Fibroblast of skin of left biceps (primary cell): ENCODE measurements at places on chromosomes 13 and 19.

DNA sequence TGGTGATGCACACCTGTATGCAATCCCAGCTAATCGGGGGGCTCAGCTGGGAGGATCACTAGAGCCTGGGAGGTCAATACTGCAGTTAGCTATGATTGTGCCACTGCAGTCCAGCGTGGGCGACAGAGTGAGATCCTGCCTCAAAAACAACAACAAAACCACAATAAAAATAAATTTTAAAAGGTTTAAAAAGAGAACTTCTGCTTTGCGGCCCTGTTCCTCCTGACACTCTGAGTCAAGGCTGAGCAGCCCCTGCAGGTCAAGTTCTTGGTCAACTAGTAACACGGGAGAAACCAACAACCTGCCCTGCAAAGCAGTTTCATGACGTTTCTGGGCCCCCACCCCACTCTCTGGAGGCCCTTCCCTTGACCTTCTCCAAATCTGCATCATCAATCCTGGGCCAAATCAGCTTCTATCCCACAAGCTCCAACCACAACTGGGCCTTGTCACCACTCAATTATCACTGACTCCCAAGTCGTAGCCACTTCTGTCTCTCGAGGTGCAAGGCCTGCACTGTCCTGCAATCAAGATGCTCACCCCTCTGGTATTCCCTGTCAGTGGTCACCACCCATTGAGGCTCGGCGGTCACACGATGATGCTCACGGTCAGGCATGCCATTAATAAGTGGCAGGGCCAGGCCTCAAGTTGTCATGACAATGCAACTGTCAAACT lies 7.5 kb downstream of the ELAVL1 start:
- DNase-seq: no peak

DNA sequence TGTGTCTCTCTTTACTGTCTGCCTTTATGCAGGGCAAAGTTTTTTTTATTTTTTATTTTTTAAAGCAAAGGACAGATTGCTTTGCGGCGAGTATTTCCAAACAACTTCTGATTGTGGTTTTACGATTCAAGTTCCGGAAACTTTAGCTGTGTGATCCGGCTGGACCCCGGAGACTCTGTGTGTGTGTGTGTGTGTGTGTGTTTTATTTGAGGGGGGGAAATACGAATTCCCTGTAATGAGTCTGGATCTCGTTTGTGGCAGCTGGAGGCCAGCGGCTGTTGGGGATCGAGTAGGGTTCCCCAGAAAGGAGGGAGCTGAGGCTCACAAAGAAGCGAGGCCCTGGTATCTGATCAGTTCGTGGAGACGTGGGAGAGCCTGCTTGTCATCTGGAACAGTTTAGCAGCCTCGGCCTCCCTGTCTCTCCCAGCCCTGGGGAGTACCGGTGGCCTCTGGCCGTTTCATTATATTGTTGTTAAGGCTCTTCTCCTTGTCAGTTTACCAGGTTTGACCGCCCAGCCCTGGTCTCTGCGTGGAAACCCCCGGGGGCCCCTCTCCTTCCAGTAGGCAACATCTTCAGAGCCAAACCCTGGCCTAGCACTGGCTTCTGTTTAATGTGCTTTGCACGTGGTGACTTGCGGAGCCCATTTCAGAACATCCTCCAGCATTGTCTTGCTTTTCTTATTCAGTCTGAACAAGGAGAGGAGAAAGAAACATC lies 1.3 kb downstream of the FARP1 start:
- peak; percentile 20 for DNase-seq

DNA sequence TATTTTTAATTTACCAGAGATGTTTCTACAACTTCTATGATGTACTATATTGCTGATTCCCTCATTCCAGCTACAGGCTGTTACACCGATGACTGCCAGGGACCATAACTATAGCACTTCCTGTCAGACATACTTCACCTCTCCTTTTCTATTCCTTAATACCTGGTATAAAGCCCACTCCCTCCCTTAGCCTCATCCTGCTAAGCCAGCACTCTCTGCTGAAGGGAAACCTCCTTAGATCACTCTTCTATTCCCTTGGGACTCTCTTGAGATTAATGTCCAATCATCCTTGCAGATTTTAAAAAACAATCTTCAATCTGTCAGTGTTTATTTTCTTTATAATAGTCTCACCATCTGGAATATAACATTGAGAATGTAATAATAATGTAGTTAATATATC lies 127.9 kb downstream of the DIAPH3 start:
- DNase-seq: no peak

DNA sequence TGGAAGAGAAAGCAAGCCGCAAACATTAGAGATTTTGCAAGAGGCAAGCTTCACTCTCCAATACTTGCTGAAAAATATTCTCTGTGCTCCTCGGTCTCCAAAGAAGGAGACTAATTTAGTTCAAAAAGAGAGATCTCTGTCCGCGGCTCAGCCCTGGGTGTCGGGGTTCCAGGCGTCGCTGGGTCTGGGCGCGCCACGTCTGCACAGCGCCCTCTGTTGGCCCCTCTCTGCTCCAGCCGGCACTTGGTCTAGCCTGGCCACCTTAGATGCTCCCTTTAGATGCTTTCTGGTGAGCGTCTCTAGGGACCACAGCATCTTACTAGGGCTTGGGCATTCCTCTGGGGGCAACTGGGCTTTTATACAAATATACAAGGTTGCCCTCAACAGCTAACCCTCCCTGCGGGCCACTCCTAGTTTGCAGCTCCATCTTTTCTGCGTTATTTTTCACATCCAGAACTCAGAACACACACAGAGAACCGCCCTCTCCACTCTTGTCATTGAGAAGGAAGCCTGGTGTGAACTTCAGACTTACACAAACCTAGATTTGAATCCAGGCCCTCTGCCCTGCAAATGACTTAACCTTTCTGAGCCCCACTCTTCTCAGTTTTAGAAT lies 78.3 kb downstream of the CYSLTR2 start:
- DNase-seq: no peak

DNA sequence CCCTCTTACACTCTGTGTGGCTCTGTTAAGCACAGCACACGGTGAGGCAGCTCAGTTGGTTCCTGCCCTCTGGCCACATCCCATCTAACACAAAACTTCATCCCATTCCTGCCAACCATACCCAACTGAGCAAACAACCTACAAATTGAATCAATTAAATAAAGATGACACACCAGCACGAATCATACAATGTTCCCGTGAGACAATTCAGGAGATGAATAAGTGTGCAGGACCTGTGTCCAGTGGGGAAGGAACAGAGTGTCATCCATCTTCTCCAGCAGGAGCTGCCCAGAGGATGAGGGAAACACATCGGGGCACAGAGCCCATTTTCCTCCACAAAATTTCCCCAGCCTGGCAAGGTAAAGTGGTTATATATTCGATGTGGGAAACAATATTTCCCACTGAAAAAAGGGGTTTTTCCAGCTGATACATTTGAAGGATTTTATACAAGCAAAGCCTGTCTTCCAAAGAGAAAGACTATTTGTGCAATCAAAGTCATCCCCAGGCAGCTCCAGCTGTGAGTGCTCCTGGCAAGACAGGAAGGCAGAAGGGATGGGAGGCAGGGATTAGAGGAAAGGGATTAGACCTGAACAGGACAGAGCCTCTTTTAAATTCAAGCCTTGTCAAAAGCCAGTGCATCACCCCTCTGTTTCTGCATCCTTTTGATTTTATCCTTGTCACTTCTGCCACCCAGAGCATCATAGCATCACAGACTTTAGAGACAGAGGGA lies 240.2 kb downstream of the LHFPL6 start:
- no peak for DNase-seq

GRCh38 chr13:89930861-89931260 lies 1416.6 kb upstream of the MIR17HG start:
- no peak for DNase-seq

DNA sequence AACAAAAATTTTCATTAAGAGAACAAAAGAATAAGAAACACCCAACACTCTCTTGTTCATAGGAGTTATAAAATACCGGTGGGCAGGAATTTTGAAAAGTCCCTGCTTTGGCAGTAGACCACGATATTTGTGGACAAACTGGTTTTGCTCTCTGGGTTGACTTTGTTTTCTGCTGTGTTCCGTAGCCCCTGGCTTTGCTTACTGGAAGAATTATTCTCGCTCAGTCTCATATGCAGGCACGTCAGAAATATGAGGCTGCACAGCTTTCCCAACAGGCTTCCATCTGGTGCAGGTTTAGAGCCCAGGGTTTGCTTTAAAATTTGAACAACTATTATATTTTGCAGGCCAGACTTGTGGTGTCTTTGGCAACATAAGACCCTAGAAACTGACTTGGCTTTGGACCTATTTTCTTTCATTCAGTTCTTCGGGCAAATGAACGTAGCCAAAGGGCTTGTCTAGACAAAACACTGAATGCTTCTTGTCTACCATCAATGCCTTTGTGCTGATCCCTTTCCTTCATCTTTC lies 2012.6 kb downstream of the PCDH9 start:
- DNase-seq: no peak

DNA sequence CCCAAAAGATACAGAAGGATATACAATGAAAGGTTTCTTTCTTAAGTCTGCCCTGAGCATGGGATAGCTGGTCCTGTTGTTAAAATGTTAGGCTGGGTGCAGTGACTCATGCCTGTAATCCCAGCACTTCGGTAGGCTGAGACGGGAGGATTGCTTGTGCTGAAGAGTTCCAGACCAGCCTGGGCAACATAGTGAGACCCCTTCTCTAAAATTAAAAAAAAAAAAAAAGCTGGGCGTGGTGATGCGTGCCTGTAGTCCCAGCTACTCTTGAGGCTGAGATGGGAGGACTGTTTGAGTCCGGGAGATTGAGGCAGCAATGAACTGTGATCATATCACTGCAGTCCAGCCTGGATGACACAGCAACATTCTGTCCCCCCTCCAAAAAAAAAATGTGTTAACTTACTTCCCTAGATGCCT lies 52.5 kb upstream of the SHKBP1 start:
- DNase-seq: no peak

DNA sequence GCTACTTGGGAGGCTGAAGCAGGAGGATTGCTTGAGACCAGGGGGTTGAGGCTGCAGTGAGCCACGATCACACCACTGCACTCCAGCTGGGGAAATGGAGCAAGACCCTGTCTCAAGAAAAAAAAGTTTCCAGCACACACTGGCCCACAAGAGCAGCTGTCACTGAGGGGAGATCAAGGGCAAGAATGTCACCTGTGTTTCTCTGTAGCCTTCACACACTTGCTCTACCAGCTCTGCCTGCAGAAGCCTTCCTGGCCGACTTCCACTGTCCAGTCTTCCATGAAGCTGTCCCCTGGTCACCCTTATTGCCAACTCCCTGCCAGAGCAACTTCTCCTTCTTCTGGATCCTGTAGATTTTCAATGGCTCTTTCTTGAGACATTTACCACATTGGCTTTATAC lies 158.0 kb downstream of the KCTD15 start:
- DNase-seq: no peak

GRCh38 chr13:84606616-84607015 lies 724.3 kb upstream of the SLITRK1 start:
- no peak for DNase-seq

DNA sequence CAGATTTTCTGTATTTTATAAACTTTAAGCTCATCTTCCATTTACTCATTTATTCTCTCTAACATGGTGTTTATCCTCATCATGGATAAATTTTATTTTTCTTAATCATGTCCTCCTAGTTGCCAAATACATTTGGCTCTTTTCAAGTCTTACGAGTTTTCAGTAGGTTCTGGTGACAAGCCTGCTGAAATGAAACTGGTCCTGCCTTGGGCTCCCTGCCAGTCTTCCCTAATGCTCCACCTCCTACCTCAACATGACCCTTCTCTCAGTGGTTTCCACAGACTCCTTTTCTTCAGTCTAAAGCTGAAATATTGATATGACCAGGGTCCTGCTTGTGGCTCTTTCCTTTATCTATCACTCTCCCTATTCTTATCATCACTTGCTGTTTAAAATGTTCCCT lies 81.2 kb downstream of the TRPC4 start:
- no peak for DNase-seq

DNA sequence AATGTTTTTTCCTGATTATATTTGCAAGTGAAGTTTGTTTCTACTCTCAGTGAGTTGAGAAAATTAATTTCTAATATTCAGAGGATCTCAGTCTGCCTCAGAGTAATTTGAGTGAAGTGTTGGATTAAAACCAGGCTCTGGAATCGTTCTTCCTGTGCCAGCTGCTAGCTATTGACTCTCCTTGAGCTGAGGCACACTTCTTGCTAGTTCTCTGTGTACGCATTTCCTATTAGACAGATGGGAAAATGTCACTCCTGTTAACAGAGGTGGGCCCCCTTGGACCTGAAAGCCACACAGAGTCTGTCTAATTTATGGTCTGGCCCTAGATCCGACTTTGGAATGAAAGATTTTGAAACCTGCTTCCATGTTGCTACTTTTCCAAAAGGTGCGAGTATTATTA lies 107.6 kb upstream of the RNF113B start:
- no peak for DNase-seq

- peak; percentile 65 for DNase-seq
Observed at GRCh38 chr19:9538183-9539058, at the start of gene ZNF426. Gene ZNF426 (minus strand): TSS chr19:9538645. CDS start chr19:9536232, 2,413 bp downstream.

DNA sequence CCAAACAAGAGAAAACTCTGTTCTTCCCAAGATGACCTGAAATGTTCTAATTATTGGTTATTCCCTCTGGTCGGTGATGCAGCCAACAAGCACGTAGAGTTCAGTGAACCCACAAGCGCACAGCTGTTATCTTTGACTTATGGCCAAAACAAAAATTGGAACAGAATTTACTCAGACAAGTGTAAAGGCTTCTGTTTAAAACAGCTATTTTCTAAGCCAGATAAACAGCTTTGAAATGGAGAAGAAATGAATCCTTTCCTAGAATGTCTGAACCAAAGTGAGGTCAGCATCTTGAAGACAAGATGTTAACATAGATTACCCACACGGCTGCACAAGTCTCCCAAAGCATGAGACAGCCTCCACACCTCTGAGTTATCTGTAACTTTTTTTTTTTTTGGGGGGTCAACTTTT lies 669.2 kb downstream of the DIAPH3 start:
- peak; percentile 38 for DNase-seq

GRCh38 chr19:48539503-48540096 lies 12.4 kb upstream of the SULT2B1 start:
- DNase-seq: no peak

GRCh38 chr19:47729799-47730520 lies 15.4 kb upstream of the NOP53 start:
- no peak for DNase-seq

DNA sequence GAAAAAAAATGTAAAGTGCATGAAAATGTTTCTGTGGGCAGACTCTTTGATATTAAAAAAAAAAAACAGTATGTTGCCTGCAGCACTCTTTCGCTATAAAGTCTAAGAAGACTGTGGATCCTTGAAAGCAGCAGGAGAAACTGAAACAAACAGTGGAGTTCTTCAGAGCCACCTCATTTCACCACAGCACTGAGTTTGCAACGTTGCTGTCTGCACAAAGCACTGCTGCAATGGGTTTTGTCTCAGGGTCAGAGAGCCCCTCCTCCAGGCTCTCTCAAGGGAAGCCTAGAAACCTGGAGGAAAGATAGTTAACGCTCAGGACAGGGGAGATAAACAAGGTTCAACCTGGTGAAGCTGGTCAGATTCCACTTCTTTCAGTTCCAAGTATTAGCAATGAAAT lies 248.7 kb downstream of the EFNB2 start:
- DNase-seq: no peak

DNA sequence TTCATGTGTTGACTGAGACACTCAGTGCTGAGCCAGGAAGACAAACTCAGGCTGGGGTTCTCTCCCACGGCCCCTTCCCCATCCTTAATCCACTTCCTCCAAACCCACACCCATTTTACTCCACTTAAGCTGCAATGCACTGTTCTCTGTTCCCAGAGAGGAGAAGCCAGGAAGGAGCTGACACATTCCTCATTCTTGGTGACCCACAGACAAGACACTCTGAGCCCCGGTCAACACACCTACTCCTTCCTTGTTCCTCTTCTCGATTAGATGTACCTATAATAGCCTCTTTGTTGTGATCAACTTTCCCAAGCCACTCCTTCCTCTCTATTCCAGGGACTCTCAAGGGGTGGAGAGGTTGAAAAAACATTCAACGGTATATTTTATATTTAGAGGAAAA lies 47.1 kb downstream of the INSR start:
- no peak for DNase-seq
